ENCODE measurements at places on chromosomes 3 and 15.

DNA sequence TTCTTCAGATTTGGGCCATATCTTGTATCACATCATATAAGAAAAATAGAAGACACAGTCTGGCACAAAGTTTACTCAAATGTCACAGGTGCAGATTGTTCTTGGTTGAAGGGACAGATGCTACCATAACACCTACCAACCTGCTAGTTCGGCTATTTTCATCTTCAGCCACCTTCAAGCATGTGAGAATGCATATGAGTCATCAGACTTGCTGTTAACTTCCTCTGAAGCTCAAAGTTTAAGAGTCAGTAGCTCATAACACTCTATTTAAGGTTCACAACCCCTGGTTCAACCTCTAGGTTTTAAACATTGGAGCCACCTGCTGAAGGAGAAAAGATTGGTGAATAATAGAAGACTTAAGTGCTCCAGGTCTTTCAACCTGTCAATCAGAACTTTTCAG, 522.8 kb downstream of the NLGN1 start:
- no peak for DNase-seq

DNA sequence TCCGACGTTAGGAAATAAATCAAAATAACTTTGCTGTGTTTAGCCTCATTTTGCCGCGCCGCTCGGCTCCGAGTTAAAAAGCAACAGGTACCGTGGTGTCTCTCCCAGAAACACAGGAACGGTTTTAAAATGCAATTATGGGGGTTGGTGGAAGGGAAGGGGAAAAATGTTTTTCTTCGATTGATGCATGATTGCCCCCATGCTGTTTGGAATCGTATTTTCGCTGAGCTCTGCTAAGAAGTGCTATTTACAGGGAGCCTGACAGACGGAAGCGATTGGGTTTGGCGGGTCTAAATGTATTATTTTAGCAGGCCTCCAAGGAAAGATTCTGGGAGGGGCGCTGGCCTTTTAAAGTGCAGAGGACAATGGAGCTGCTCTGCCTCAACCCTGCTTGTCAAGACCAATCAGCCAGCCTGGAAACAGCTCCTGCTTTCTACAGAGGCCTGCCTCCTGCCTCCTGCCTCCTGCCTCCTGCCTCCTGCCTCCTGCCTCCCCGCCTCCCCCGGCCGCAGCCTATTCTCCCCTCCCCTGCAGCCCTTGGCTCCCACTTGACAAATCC, 156.7 kb upstream of the TLE3 start:
- no peak for DNase-seq

- DNase-seq, result no peak
These were observed 30.1 kb upstream of the ZNF502 start for GRCh38 chr3:44682182-44682896.

- DNase-seq, result no peak
These were observed 14.2 kb upstream of the CD200R1L start for GRCh38 chr3:112860898-112861297.

GRCh38 chr15:95142531-95142930, 911.2 kb downstream of the MCTP2 start:
- DNase-seq, result no peak
